ENCODE measurements at places on chromosomes 6 and 20.

DNA sequence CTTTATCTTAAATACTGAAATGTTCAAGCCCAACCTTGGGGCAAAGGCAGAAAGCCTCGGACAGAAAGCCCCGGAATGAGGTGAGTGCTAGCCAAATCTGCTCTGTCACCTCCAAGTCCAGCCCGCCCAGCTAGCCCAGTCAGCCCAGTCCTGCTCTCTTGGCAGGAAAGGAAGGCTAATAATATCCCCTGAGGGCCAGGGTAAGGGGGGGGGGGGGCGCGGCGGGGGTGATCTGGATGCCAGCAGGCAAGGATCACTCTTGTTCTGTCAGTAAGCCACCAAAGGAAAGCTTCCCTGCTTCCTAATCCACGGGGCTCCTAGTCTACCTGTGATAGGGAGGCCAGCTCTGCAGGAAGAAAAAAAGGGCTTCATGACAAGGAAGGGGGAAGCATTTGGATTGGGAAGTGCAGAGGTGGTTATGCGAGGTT, 1.1 kb downstream of the NDRG3 start:
- no peak for DNase-seq

GRCh38 chr6:137701942-137702341, 165.1 kb upstream of the TNFAIP3 start:
- DNase-seq: no peak

- DNase-seq: no peak
Measured at GRCh38 chr20:57837208-57838035, 127.6 kb upstream of the PMEPA1 start.

- no peak for DNase-seq
Measured at GRCh38 chr6:68758559-68758958, 123.5 kb downstream of the ADGRB3 start.

DNA sequence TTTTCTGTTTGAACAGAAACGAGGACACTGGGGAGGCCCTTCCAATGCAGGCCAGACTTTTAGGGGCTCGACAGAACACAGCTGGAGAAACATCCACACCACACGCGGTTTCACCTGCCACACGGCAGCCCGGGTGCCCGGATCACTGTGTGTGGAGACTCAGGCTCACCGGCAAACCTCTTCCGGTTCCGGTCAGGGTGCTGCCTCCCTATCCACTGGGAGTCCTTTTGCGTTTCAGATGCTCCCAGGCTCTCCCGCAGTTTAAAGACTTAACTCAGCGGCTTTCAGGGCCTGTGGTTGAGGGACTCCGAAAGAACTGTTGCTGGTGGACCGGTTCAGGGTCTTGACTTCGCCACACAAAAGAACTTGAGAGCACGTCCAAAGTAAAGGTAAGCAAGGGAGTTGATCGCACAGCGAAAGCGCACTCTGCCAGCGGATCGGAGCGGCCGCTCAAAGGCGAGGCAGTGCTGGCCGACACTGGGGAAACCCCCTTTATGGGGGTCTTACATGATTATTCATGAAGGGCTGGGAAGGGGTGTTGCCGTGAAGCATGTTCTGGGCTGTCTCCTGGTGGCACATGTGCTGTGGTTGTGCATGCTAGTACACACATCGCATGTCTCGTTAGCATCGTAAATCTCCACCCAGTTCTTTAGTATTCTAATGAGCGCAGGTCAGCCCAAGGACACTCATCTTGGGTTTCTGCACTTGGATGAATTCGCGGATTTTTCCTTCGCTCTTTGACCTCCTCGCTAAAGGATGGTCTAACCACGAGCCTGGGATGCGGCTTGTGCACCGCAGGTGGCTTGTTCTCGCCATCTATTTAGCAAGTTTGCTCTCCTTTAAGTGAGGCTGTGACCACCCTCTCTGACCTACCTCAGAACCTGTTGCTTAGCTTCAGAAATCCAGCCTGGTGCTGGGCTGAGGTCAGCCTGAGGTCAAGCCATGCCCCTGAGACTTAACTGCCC, 180.3 kb downstream of the CDH26 start:
- peak; percentile 66 for DNase-seq

GRCh38 chr6:113511100-113511499, 346.0 kb upstream of the MARCKS start:
- no peak for DNase-seq
